ENCODE measurements at places on chromosomes 2 and 18. TPM values are rescaled to one million over a fixed set of nuclear protein-coding genes. Genes with fewer than 3 reads are reported as not detected.

DNA sequence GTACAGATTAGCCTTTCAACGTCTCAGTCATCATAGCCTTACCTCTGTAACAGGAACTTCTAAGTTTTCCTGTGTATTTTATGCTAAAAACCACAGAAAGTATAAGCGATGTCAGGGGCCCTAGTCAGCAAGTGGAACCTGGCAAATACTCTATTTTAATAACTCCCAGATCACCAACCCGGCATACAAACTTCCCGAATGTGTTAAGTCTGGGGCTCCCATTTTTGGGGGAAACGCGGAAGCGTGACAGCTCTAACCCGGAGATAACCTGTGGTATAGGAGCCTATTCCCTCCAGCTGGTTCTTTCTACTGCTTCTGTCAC is 574 bp downstream of the NIFK start:
- no peak for DNase-seq

- DNase-seq = no peak
Observed at GRCh38 chr2:235716875-235717496, 223.1 kb downstream of the AGAP1 start.

The SAG gene
- not detected for total RNA-seq

The C2orf66 gene
- 0.30 TPM for total RNA-seq

GRCh38 chr2:241509155-241509784 is 886 bp upstream of the STK25 start:
- DNase-seq = no peak

DNA sequence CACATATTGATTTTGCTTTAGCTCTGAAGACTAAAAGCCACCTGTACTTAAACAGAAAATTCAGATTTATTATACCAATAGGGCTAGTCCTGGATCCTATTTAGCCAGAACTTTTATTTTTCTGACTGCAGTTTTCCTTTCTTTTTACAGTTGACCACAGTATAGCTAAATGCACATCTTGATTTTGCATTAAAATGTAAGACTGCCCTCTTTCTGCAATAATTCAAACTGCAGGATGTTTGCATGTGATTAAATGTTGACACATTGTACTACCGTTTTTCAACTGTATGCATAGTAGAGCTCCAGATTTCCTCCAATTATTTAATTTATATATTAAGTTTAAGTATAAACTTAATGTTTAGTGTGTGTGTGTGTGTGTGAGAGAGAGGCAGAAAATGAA is 1262.9 kb downstream of the SUCLG1 start:
- DNase-seq = no peak

The HOXD3 gene
- total RNA-seq = not detected

DNA sequence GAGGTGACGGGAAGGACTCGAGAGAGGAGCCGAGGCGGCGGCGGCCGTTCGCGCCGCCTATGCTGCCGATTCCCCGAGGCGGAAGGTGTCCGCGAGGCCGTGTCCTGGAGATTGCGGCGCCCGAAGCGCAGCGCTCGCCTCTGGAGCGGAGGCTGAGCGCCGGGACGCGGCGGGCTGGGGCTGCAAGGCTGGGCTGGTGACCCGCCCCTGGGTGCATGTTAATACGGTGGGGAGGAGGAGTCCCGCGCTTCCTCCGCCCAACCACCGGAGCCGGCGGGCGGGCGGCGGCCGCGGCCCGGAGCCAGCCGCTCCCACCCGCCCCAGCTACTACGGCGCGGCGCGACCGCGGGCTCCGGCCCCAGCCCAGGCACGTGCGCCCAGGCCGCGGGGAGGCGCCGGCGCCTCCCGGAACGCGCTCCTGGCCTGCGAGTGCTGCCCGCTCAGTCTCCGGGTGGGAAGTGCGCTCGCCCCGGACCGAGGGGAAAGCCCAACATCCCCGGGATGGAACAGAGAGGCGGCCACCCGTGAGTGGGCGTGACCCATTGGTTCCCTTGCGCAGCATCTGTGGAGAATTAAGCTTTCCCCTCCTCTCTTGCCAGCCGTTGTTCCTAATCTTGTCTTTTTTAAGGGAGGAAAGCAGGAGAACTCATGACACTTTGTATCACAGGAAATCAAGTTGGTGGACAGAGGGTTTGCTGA is at the start of gene DLGAP1:
Gene DLGAP1 (minus strand): TSS at position 195 of the 699 bp plus-strand sequence.
- DNase-seq = peak; percentile 91

The ASB18 gene
- not detected for total RNA-seq

The SERPINB13 gene
- total RNA-seq = not detected

DNA sequence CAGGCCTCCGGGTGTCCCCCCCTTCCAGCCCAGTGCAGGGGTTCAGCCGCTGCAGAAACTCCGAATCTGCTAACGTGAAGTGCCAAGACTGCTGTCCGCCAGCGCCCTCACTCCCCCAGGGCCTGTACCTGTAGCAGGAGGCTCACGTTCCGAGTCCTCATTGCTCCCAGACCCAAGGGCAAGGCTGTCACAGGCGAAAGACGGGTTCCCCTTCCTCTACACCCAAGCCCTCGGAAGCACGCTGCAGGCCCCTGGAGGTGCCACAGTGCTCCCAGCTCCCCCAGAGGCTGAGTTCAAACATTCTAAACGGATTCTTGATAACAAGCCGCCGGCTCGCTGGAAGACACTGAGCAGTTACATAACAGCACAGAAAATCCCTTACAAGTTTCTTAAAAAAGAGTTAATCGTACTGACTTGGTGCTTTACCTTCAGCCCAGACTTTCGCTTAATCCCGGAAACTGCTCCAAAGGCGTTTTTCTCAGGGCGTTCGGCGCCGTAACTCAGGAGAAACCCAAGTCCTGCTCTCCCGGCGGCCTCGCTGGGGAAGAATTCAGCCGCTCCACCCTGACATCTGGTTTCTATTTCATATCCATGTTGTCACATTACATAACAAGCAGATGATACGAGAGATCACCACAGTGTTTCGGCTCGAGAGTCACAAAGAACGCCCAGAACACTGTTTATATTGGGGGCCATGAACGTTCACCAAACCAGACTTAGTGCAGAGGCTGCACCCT is 92.0 kb downstream of the HDAC4 start:
- peak; percentile 46 for DNase-seq
